Fibroblast of villous mesenchyme (primary cell): ENCODE measurements at places on chromosomes 1 and 21. TPM values are rescaled to one million over a fixed set of nuclear protein-coding genes. Genes with fewer than 3 reads are reported as not detected.

Gene CD1B
- total RNA-seq = not detected in 2 replicates

Gene LCA5L
- 0.86 and 0.97 TPM in 2 replicates for total RNA-seq

Gene TRAF3IP3
- total RNA-seq = not detected in 2 replicates

Gene OR2T29
- total RNA-seq = not detected in 2 replicates

Gene SNX7
- 51.2 and 52.7 TPM in 2 replicates for total RNA-seq

Gene GATAD2B
- 6.8 and 8.6 TPM in 2 replicates for total RNA-seq

Gene ANKRD65
- 0.43 and 1.6 TPM in 2 replicates for total RNA-seq

Gene CBR1
- 80.7 and 91.8 TPM in 2 replicates for total RNA-seq

Gene IL6R
- 11.6 and 30.2 TPM in 2 replicates for total RNA-seq

Gene CRTC2
- 4.5 and 6.0 TPM in 2 replicates for total RNA-seq

Gene TSACC
- total RNA-seq = not detected in 2 replicates

Gene ABCG1
- total RNA-seq = 0.43 and 0.97 TPM in 2 replicates

Gene TCHHL1
- not detected in 2 replicates for total RNA-seq

Gene SLAMF7
- not detected in 2 replicates for total RNA-seq

Gene CHI3L2
- not detected in 2 replicates for total RNA-seq

Gene PDPN
- total RNA-seq = 28.7 and 32.8 TPM in 2 replicates

Gene PCP4L1
- under 0.01 TPM in 1 of 2 replicates, not detected in the other for total RNA-seq

Gene WDR64
- total RNA-seq = not detected in 2 replicates

Gene C1QC
- total RNA-seq = not detected in 2 replicates

Gene PDE9A
- total RNA-seq = 3.9 and 9.5 TPM in 2 replicates

Gene CLCA4
- total RNA-seq = not detected in 2 replicates

Gene KCNE1
- total RNA-seq = under 0.01 and 0.64 TPM in 2 replicates

Gene BGLAP
- total RNA-seq = not detected in 2 replicates
